ENCODE measurements at places on chromosomes 2 and 18.

DNA sequence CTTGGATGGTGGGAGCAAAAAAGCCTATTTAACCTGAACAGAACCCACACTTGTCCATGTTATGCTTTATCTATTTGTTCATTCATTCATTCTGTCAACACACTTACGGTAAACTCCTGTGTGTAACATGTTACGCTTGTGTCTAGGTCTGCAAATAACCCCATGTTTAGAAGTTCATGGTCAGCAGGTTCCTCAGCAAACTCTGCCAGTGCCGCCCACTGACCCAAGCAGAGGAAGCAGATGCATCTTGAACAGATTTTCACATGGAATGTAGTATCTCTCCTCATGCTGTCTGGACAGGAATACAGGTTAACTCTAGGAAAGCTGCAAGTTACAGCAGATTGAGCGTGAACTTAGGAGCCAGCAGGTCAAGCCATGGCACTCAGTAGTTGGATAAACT is 213.7 kb upstream of the COPS8 start:
- DNase-seq, result no peak

DNA sequence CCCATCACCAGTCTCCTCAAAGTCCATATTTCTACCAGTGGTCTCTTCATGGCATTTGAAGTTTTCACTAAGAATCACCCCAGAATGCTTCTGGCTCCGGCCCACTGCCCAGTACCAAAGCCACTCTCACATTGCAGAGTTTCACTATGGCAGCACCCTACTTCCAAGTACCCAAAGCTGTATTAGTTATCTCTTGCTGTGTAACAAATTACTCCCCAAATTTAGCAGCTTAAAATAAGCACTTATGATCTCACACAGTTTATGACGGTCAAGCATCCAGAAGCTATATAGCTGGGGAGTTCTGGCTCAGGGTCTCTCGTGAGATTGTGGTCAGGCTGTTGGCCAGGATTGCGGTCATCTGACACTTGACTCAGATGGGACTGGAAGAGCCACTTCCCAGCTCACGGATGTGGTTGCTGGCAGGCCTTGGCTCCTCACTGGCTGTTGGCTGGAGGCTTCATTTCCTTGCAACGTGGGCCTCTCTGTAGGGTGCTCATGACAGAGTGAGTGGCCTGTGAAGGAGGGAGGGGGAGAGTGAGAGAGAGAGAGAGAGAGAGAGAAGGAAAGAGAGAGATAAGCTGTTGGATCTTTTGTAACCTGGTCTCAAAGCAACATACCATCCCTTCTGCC is 189.5 kb downstream of the CTIF start:
- peak; percentile 99 for DNase-seq

DNA sequence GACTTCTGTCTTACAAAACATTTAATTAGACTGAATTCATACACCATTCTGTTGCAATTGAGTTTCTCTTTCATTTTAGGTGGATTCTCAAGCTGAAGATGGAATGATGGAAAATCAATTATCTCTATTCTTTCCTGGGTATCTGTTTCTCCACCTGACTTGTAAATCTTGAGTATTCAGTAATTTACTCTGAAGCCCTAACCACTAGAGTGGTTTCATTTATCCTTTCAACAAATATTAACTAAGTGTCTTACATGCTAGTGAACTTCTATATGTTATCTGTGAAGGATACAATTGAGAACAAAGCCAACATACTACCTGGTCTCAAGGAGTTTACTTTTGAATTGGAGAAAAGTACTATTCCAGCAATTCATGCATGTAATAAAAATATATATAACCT is 94.1 kb upstream of the ZNF804A start:
- DNase-seq, result no peak

GRCh38 chr18:53795061-53795460 is 429.4 kb downstream of the MBD2 start:
- peak; percentile 5 for DNase-seq

GRCh38 chr2:167579826-167580225 is 667.6 kb downstream of the STK39 start:
- DNase-seq, result no peak

DNA sequence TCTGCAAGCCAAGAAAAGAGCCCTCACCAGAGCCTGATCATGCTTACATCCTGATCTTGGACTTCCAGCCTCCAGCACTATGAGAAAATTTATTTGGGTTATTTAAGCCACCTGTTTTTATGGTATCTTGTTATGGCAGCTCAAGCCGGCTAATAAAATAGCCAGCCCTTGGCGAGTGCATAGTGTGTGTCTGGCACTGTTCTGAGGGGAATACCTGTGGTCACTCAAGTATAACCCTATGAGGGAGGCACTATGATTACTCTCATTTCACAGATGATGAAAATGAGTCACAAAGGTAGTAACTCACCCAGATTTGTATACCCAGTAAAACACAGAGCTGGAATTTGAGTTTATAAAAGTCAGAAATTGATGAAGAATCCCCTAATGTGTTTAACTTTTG is 556.9 kb upstream of the SETBP1 start:
- peak; percentile 65 for DNase-seq

GRCh38 chr2:218980735-218981389 is 4.1 kb downstream of the FEV start:
- peak; percentile 31 for DNase-seq

Measured in M059J (cell line).